ENCODE measurements at places on chromosomes 11 and 22.

DNA sequence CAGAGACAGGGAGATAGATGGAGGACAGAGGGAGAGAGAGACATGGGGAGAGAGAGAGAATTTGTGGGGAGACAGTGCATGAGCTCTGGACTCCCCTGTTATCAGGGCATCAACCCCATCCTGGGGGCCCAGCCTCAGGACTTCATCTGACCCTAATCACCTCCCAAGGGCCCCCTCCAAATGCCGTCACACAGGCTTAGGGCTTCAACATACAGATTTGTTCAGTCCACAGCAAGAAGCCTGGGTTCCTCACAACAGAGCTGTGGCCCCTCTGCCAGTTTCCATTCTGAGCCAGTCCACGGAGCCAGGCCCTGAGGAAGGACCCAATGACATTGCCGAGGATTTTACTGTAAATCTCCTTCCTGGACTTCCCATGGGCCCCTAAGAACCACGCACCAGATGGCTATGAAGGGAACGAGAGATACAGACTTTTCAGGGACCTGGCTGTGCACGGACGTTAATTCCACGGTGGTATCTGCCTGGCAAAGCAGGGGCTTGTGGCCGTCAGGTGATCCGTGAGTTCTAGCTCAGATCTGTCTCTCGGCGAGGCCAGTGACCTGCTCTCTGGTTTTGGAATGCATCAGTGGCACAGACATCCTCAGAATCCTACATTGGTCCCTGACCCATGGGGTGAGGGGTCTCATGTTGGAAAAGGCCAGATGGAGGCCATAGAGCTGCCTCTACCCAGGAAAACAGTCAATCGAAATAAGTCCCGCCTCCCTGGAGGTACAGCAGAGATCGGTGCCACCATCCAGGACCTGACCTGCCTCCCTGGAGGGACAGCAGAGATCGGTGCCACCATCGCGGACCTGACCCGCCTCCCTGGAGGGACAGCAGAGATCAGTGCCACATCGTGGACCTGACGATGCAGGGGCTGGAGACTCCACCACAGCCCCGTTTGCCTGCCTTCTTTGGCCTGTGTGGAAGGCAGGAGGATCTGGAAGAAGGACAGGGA is 8.7 kb upstream of the B4GALNT4 start:
- no peak for DNase-seq

- DNase-seq = no peak
Measured at GRCh38 chr11:65834202-65834601, 439 bp downstream of the SNX32 start.

DNA sequence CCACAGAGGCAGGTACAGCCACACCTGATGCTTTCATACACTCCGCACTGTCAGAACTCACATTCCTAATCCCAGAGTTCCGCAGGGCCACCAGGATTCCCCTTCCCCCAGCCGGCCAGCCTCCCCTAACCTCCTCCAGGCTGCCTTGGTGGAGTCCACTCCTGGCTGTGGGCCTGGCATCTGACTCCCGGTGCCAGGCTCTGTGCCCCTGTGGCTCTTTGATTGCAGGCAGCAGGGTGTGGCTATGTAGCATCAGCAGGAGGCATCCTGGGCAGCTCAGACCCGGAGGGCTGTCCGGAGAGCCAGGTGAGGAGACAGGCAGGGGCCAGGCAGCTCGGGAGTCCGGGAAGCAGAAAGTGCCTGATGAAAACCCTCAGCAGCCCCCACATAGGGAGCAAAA is 1432.9 kb downstream of the BRD1 start:
- no peak for DNase-seq

- DNase-seq = no peak
Measured at GRCh38 chr11:126311401-126312291, 7.8 kb downstream of the DCPS start.

GRCh38 chr11:112925516-112926310 is 35.5 kb upstream of the NCAM1 start:
- DNase-seq = no peak

DNA sequence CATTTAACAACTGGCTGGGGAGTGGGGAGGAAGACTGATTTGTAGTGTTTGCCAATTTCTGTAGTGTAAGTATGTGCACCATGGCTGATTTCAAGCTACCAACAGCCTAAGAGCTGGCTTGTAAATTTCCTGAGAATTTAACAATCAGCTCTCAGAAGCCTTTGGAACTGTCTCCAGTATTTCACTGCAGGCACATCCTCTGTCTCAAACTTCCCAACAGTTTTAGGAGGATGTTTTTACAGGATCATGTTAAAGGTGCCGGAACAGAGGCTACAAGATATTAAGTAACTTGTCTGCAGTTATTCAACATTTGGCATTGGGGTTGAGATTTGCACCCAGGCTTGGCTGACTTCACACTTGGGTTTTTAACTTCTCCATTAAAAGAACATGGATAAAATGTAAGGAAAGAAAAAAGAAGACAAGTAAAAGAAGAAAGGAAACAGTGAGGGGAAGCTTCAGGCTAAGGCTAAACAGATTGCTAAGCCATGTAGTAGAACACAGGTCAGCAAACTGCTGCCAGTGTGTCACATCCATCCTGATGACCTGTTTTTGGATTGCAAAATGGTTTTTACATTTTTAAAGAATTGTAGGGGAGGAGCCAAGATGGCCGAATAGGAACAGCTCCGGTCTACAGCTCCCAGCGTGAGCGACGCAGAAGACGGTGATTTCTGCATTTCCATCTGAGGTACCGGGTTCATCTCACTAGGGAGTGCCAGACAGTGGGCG is 204.8 kb upstream of the SESN3 start:
- no peak for DNase-seq

DNA sequence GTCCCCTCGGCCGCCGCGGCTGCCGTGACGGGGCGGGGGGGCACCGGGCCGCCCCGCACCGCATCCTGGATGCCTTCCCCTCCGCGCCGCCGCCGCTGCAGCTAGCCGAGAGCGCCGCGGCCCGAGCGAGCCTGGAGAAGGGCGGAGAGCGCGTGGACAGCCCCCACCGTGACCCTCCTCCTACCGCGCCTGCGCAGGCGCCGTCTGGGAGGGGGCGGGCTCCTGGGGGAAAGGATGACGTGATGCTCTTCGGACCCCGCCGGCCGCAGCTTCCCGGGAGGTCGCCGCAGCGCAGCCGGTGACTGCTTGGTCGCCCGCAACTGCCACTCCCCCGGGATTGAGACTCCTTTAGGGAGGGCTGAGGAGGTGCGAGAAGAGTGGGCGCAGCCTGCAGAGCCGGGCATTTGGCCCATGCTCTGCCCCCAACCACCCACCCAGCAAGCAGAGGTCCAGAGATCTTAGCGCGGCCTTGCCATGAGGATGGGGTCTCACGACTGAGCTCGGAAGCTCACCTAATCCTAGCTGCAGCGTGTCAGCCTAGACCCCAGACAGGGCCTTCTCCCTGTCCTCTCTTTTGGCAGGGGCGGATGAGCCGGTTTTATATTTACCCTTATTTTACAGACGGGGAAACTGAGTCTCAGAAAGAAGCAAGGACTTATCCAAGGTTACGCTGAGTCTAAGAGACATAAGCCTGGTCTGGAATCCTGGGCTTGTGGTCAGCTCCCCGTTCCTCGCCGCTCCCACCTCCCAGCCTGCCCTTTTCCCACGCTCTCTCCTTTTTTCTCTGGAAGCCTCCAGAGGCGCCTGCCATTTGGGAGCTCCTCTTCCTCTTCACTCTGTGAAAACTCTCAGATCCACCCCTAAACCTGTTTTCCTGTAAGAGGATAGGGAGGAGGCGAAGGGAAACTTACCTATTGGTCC is at the start of gene DENND5A:
TSS of gene DENND5A (minus strand) at position 140 of the 921 bp plus-strand sequence. CDS start 281 bp downstream, outside the sequence.
- peak; percentile 97 for DNase-seq

DNA sequence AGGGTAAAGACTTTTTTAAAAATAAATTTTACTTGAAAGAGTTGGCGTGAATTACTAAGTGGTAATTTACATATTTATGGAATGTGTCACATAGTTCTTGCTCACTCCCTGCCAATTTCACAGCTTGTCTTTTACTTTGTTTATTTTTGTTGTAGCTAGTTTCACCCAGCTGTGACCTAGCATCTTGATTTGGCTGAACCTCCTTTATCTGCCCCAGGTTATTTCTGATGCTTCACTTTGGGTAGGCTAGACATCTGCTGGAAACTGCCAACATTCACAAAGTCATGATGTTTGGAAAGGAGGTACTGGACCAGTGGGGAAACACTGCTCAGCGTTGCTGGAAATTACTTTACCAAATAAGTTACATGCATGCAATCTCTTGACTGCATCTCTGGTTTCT is 1676.0 kb upstream of the RAG2 start:
- peak; percentile 14 for DNase-seq

- peak; percentile 75 for DNase-seq
Measured at GRCh38 chr11:33633251-33634003, 67.2 kb downstream of the C11orf91 start.

DNA sequence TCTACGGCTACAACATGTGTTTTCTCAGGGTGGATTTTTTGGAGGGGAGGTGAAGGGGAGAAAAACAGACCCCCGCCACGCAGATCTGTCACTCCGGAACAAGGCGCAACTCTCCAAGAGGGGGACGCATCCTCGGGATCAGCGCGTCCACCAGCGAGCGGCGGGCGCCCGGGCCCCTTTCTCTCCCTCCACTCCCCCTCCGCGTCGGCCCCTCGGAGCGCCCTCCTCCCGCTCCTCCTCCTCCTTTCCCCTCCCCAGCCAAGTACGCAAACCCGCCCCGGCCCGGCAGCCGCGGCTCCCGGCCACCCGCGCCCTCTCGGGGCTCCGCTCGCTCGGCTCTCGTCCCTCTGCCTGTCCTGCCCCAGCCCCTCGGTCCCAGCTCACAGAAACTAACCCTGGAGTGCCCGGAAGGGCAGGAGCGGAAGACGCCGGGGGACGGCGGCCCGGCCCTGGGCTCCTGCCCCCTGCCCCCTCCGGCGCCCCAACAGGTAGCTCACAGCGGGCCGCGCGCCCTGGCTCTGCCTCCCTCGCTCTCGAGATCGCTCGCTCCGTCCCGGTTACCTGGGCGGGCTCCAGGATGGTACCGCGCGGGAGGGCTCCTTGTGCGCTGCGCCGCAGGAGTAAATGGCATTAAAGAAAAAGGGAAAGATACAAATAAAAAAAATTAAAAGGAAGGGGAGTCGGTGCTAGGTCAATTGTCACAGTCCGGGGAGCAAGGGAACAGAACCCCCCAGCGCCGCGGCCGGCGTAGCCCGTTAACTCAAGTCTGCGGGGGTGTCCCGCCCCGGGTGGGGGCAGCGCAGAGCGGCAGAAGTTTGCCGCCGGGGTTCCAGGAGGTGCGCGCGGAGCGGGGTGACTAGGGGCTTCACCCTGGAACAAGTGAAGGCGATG is 131.4 kb upstream of the C11orf58 start:
- peak; percentile 75 for DNase-seq

DNA sequence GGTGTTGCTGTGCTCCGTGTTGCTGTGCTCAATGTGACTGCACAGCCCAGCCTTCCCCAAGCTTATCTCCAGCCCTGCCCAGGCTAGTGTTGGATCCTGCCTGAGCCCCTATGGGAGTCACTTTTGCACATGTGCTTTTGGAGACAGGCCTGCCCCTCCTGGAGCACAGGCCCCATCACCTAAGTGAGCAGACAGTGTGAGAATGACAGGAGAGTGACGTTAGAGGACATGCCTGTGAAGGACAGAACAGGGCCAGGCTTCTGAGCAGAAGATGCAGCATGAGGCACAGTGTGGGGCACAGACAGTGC is 36.6 kb upstream of the SUSD2 start:
- DNase-seq = no peak

- no peak for DNase-seq
Measured at GRCh38 chr11:65084598-65085375, 765 bp downstream of the ZFPL1 start.

- no peak for DNase-seq
Measured at GRCh38 chr11:81484196-81484595, 1249.5 kb downstream of the FAM181B start.

DNA sequence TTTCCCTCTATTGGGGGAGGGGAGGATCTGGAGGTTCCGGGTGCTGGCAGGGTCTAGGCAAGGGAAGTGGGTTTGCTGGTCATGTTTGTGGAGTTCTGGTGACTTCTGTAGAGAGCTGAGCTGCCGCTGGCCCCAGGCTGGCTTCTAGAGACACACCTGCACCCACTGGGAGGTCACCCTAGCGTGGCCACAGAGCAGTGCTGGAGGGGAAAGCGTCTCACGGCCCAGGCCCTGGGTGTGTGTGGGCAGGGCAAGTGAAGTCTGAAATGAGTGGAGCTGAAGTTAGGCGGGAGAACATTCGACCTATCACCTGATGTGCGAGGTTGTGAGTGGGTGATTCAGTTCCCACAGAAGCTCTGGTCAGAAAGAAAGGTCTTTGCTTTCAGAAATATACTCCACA is 27.9 kb downstream of the SMIM38 start:
- DNase-seq = no peak

- peak; percentile 92 for DNase-seq
Measured at GRCh38 chr22:26585104-26585790, 4.7 kb downstream of the TPST2 start.

DNA sequence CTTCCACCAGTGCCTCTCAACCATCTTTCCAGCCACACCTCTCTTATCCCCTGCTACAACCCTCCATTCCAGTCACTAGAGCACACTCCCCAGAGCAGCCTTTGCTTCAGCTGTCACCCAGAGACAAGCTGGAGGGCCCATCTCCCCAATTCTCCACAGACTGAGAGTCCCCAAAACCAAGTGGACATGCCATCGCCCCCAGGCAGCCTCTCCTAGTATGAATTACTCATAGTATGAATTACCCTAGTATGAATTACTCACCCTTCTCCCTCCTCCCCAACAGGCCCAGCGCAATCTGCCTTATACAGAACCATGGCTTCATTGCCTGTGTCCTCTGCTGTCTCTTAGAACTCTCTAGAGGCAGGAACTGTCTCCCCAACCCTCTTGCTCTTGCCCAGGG is 24.8 kb downstream of the MYH9 start:
- DNase-seq = no peak

DNA sequence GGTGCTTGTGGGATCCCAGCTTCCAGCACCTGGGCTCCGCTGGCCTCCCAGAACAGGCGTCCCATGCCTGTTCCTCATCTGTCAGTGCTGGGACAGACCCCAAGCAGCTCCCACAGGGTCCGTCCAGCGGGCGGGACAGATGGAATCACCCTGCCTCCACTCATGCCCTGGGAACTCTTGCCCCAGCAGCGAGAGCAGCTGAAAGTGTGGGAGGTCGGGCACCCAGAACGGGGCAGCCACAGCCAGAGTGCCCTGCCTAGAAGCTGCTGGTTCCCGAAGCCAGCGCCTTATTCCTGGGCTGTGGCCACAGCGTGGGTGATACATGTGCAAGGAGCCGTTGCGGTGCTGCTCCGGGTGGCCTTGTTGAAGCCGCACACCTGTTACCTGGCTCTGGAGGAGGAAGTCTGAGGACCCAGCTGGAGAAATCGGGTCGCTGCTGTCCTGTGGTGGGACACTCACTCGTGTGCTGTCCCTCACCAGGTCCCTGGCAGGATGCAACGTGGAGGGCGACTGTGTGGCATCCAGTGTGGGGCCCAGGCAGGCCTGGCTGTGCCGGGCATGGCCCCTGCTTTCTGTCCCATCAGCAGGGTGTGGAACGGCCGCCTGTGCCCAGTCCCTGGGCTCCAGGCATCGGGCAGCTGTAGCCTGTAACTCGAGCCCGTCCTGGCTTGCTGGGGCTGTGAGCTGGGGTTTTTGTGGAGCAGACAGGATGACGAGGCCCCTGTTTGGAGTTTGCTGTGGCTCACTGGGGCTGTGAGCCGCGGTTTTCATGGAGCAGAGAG is 16.2 kb downstream of the GRAMD4 start:
- no peak for DNase-seq

GRCh38 chr22:31520051-31520450 is 23.7 kb downstream of the SFI1 start:
- DNase-seq = no peak

GRCh38 chr22:47053013-47053725 is 290.7 kb downstream of the TBC1D22A start:
- no peak for DNase-seq

- DNase-seq = no peak
Measured at GRCh38 chr11:1569251-1569780, 2.8 kb downstream of the DUSP8 start.

GRCh38 chr22:26045051-26045450 is 124.2 kb upstream of the SEZ6L start:
- DNase-seq = no peak

GRCh38 chr11:95074792-95075563 is 8.3 kb downstream of the SRSF8 start:
- peak; percentile 23 for DNase-seq

All from astrocyte of the hippocampus (primary cell).